ENCODE measurements at places on chromosomes 3 and 15.

- DNase-seq, result no peak
Measured at GRCh38 chr3:50617096-50617791, at the start of gene MAPKAPK3. TSS of gene MAPKAPK3 (plus strand) at chr3:50617151. CDS start at chr3:50617566, 415 bp downstream.

DNA sequence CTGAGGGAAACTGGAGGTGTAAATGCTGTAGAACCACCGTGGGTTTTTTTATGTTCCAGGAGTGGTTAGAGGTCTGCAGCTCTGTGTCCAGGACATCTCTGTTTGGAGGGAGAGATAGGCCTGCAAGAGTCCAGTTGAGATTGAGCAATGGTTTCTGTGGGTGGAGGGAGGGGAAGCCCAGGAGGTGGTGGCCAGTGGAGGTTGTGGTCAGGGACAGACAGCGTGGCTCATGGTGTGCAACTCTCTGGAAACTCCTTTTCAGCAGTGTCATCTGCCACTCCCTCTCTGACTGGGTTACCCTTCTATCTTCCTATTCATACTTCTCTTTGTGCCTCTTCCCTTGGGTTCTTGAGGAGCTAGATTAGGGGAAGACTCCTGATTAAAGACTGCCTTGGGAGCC is 9.6 kb downstream of the XCR1 start:
- no peak for DNase-seq

- DNase-seq, result no peak
Measured at GRCh38 chr3:174858353-174858752, 781 bp upstream of the NAALADL2 start.

DNA sequence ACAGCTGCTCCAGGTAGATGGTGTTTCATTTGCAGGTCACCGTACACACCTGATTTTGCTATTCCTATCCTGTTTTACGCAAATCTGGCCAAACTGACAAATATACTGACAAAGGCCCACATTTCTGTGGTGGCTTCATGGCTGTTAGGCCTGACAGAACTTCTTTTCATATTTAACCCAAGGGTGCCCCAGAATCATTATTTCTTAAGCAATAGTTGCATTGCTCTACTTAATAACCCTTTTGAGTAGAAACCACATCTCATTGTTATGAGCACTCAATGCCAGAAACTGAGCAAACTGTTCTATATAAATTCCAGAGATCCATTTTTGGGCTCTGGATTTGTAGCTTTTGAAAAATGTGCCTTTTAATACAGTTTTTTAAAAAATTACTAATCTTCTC is 19.4 kb downstream of the ASTE1 start:
- no peak for DNase-seq

- no peak for DNase-seq
Measured at GRCh38 chr3:8466526-8466925, 35.1 kb upstream of the LMCD1 start.

DNA sequence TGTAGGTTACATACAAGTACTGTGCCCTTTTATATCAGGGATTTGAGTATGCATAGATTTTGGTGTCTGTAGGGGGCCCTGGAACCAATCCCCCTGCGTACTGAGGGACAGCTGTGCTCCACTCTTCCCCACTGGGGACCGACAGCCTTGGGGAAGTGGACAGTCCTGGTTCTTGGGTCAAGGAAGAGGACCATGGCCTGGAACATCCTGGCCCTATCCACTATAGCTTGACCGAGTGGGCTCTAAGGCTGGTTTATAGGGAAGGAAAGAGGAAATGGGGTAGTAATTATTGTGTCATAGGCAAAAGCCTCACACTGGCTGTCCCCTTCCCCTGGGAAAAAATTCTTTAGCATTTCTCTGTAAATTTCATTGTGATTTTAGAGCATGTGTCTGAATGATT is 49.5 kb downstream of the CRTC3 start:
- DNase-seq, result no peak

GRCh38 chr3:51242939-51243338 is 142.2 kb upstream of the MANF start:
- no peak for DNase-seq

- no peak for DNase-seq
Measured at GRCh38 chr15:95684693-95685115, 645.8 kb upstream of the NR2F2 start.

DNA sequence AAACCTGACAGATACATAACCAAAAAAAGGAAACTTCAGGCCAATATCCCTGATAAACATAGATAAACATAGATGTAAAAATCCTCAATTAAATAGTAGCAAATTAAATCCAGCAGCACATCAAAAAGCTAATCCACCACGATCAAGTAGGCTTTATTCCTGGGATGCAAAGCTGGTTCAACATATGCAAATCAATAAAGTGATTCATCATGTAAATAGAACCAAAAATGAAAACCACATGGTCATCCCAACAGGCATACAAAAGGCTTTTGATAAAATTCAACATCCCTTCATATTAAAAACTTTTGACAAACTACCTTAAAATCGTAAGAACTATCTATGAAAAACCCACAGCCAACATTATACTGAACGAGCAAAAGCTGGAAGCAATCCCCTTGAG is 882.2 kb downstream of the NTRK3 start:
- DNase-seq, result no peak

DNA sequence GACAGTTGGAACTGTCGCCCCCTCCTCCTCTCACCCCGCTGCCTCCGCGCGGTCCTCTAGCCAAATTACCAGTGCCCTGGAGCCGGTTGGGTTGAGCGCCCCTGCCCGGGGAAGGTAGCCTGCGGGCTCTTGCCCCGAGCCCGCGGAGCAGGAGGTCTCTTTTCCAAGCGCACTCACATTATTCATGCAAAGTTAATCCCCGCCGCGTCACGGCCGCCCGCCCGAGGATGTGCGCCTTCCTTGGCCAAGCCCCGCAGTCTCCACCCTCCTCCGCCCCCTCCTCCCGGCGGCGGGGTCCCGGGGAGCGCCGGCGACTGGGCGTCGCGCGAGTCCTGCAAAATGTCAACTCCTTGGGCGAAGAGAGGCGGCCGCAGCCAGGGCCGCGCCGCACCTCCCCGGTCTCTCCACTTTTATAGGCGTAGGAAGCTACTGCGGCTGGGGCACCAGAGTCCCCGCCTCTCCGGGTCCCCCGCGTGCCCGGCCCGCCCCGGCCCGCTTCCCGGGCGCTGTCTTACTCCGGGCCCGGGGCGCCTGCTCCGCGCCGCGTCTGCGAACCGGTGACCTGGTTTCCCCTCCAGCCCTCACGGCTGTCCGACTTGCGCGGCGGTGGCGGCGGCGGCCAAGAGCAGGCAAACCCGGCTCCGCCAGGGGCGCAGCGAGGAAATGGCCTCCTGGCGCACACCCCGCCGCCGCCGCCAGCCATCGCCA is at the start of gene THRB:
TSS of gene THRB (minus strand) at position 233 of the 708 bp plus-strand sequence.
- DNase-seq, result peak; percentile 75

- no peak for DNase-seq
Measured at GRCh38 chr3:67580430-67581000, 73.9 kb downstream of the SUCLG2 start.

- no peak for DNase-seq
Measured at GRCh38 chr3:146557745-146558144, 13.3 kb upstream of the PLSCR1 start.

DNA sequence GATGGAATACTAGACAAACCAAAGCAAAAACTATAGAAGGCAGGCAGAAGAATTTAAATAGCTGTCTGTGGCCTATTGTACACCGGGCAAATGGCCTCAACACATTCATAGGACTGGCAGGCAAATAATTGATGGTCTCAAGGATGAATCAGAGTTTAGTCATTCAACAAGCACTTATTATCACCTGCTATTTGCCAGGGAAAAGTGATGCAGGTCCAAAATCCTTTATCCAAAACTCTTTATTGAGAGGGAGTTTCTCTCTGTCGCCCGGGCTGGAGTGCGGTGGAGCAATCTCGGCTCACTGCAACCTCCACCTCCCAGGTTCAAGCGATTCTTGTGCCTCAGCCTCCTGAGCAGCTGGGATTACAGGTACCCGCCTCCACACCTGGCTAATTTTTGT is 2.3 kb downstream of the EIF2AK4 start:
- DNase-seq, result no peak

- DNase-seq, result no peak
Measured at GRCh38 chr15:70852501-70853317, 1.2 kb downstream of the LARP6 start.

- no peak for DNase-seq
Measured at GRCh38 chr15:29631076-29632070, 190.9 kb downstream of the TJP1 start.

GRCh38 chr3:118534519-118534918 is 500.1 kb downstream of the IGSF11 start:
- no peak for DNase-seq

DNA sequence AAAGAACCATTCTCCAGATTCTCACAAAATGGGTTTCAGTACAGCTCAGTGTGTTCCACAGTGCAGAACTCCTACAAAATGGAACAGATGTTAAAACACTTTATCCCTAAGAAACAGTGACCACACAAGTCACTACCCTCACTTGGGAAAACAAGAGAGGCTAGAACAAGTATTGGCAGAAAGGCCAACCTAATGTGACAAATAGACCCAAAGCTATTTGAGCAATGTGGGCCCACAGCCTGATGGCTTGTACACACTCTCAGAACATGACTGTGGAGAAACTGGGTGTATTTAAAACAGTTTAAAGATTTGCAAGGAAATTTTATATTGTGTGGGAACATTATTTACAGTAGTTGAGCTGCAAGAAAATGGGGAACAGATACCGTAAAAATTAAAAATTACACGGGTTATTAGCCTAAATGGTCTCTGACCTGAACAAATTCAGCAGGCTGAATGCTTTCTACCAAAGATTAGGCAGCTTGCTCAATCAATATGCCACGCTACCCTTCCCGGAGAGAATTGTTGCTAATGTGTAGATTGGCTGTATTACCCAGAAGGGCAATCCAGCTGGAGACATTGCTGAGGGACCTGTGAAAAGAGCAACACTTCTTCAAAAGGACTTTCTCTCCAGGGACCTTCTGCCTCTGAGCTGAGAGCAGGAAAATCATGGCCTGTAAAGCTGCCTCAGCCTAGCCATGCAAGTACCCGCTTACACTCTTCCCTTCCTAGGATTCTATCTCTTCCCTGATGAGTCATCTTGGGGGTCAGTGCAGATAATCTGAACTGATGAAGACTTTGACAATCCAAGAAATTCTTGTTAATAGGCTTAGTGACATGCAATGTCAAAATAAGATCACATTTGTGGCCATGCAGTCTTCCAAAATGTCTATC is 97.1 kb downstream of the STRIT1 start:
- DNase-seq, result no peak

GRCh38 chr3:16455966-16456365 is 57.5 kb downstream of the RFTN1 start:
- no peak for DNase-seq

GRCh38 chr3:129038121-129038855 is 22.3 kb upstream of the GP9 start:
- DNase-seq, result no peak

DNA sequence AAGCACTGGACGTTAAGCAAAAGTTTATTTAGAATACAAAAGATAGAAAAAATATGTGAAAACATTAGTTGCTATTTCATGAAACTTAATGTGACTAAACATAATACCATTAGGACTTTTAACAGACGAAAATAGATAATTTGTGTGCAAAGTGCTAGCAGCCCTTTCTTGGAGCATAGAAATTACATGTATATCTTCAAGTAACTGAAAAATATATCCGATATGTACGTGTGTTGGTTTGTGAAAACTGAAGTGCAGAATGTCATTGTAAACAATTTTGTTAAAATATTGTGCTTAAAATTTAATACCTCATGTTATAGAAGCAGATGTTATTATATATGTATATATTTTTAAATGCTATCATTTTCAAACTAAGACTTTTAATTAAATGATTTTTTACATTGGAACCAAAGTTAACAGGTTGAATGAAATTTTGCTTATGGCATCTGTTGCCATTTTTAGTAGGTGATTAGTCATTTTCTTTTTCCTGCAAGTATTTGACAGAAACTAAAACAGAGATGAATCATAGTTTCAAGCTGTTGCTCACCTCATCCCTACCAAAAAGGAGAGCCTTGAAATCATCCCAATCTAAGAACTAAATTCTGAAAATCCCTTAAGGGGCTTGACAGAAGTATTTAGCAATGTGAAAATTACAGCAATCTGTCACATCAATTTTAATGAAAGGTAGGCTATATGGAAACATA is 334.8 kb downstream of the NAALADL2 start:
- no peak for DNase-seq

DNA sequence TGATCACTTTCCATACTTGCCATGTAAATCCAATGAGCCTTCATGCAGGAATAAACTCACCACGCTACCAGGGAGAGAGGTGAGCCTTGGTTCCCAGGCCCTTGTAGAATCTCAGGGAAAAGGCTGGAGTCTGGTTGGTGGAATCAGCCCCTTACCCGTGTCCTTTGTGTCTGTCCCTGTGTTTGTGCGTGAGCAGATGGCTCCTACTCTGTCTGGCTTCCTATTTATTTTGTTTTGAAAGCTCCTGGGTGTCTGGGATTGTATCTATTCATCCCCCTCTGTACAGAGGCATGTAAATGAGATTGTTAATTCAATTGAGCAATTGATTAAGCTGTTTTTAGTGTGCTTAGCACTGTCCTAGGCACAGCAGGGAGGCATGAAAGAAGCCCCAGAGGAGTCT is 278.1 kb downstream of the THSD4 start:
- DNase-seq, result no peak

GRCh38 chr3:129577366-129577765 is 29.1 kb downstream of the PLXND1 start:
- no peak for DNase-seq

DNA sequence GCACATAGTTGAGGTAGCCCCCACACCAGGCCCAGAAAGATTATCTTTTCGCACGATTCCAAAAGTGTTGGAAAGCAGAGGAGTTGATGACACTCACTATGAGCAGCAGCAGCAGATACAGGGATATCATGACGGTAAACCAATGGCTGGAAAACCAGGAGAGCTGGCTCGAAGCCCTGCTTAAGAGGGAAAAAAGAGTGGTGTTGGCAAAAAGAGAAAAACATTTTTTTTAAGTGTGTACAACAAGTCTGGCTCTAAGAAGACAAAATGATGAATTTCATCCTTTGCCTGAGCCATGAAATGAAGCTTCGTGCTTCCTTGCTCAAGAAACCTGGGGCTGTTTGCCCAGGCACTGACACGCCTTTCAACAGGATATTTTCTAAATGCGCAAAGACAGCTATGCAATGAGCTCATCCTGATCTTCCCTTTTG is 27.3 kb downstream of the PARP16 start:
- DNase-seq, result no peak

GRCh38 chr3:114660124-114660523 is 366.3 kb downstream of the TIGIT start:
- DNase-seq, result no peak

GRCh38 chr15:63308947-63309346 is 31.5 kb downstream of the APH1B start:
- DNase-seq, result no peak

DNA sequence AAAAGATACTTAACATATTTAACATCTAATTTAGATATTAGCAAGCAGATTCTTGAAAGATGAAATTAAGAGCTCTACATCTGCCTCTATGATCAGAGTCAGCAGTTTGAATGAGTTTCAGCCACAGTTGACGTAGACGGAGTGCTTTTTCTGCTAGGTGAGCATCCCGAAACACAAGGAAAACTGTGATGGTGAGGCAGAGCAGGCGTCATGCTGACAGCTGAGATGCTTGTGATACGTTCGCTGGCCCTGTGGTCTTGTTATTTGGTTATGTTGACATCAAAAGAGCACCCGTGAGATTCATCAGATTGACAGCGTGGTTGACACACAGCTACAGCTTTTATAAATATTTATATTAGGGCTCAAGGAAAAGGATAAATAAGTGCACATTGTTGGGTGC is 19.6 kb upstream of the GOLGA8B start:
- DNase-seq, result no peak

Measured in right lobe of liver (tissue), 6 donors.